T-helper 22 cell (primary cell): ENCODE measurements at places on chromosomes 6 and 20.

- no peak for DNase-seq
Observed at GRCh38 chr20:6562111-6562510, 205.4 kb upstream of the BMP2 start.

- DNase-seq, result no peak
Observed at GRCh38 chr6:166308033-166308768, at the start of gene PRR18. PRR18 (minus strand) TSS chr6:166308392; CDS start chr6:166308142, 250 bp downstream.

- DNase-seq, result no peak
Observed at GRCh38 chr6:28747631-28748157, 176.1 kb downstream of the TRIM27 start.

GRCh38 chr6:90811596-90812226 is 224.8 kb upstream of the MAP3K7 start:
- no peak for DNase-seq

GRCh38 chr20:63084563-63084927 is 77.8 kb upstream of the BHLHE23 start:
- no peak for DNase-seq

DNA sequence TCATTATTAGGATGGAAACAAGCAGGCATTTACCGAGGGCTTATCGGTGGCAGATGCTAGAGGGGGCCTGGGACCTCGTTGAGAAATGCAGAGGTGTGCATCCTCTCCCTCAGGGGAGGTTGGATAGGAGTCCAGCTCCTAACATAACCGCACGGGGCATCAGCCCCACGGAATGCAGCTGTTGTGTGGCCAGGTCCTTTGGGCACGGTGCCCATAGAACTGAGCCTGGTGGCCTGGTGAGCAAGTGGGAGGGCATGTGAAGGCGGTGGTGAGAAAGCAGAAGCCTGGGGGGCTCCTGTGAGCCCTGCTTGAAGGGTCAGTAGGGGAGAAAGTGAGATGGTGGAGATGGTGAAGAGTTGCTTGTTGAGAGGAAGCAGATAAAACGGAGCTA is 143.7 kb downstream of the CDH26 start:
- DNase-seq, result no peak

GRCh38 chr6:163729127-163729872 is 314.8 kb downstream of the QKI start:
- DNase-seq, result no peak

DNA sequence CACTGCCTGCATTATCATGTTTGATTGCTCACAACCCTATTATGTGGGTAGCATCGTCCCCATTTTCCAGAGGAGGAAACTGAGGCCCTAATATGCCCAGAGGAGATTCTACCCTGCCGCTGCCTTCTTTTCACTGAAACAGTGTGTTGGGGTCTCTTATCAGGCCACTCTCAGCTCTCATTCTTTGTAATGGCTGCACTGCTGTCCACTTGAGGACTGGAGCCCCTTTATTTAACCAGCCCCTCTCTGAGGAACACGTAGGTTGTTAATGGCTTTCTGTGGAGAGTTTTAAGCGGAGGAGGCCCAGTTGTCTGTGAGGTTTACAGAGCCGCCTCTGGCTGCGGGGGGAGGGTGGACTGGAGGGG is 32.5 kb downstream of the SRC start:
- DNase-seq, result no peak

GRCh38 chr6:167850782-167851181 is 24.1 kb downstream of the AFDN start:
- no peak for DNase-seq

DNA sequence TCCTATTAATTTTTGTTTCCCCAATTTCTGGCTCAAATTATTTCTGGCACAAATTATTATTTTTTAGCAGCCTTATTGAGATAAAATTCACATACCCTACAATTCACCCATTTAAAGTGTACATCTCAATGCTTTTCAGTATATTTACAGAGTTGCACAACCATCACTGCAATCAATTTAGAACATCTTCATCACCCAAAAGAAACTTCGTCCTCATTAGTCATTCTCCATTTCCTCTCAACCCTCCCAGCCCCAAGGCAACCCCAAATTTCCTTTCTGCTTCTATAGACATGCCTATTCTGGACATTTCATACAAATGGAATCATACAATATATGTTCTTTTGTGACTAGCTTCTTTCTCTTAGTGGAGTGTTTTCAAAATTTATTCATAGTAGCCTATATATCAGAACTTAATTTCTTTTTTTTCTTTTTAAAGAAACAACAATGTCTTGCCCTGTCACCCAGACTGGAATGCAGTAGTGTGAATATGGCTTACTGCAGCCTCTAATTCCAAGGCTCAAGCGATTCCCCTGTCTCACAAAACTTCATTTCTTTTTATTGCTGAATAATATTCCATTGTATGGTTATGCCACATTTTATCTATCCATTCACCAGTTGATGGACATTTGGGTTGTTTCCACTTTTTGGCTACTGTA is 84.5 kb downstream of the DNAH8 start:
- no peak for DNase-seq

DNA sequence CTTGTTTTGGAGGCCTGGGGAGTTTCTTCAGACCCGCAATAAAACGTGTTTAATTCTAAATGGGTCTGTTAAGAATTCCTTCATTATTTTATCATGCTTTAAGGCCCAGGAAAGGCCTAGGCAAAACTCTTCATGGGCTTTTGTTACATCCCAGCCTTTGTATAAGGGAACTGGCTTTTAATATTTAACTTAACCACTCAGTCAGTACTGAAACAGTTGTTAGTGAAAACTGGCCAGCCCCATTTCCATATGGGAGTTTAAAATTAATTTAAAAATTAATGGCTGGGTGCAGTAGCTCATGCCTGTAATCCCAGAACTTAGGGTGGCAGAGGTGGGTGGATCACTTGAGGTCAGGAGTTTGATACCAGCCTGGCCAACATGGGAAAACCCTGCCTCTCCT is 213.2 kb upstream of the FKBP1C start:
- DNase-seq, result no peak

DNA sequence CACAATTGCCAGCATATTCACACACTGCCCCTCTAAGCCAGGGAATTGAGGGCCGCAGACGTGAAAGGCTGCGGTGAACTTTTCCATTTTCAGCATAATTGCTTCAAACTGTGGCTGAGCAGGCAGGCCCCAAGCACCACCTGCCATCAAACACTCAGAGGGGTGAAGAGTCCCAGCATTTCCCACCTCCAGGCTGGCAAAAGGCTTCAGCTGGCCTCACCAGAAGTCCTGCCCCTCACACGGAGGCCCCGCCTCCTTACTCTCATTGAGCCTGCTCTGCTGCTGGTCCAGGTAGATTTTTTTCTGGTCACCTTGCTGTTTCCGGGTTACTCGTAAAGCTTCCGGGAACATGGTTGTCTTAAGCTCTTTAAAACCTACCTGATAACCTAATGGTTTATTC is 52.0 kb upstream of the PRELID3B start:
- DNase-seq, result no peak

GRCh38 chr6:40042232-40042631 is 108.0 kb upstream of the MOCS1 start:
- DNase-seq, result no peak

- DNase-seq, result no peak
Observed at GRCh38 chr6:21595285-21596144, 2.0 kb downstream of the SOX4 start.

GRCh38 chr6:24451581-24452388 is 37.6 kb downstream of the GPLD1 start:
- no peak for DNase-seq

GRCh38 chr6:23180504-23181293 is 611.3 kb downstream of the HDGFL1 start:
- no peak for DNase-seq

- DNase-seq, result no peak
Observed at GRCh38 chr20:3248993-3249347, 10.0 kb upstream of the SLC4A11 start.

- no peak for DNase-seq
Observed at GRCh38 chr20:33947709-33948295, 45.9 kb upstream of the RALY start.

DNA sequence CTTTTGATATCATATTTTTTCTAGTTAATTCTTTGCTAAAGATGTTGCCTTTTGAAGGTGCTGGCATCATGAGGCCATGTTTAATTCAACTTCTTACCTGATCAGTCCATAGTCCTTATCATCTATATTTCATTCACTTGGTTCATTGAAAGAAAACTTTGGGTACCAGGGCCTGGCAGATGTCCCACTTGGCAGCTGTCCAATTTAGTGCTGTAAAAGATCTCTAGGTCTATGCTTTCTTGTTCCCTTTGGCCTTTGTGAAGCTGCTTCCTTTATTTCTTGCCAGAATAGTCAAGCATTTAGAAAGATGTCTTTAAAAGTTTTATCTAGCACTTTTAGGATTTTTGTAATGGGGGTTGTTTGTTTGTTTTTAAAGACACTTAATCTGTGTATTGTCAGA is 61.7 kb upstream of the EYA4 start:
- no peak for DNase-seq

DNA sequence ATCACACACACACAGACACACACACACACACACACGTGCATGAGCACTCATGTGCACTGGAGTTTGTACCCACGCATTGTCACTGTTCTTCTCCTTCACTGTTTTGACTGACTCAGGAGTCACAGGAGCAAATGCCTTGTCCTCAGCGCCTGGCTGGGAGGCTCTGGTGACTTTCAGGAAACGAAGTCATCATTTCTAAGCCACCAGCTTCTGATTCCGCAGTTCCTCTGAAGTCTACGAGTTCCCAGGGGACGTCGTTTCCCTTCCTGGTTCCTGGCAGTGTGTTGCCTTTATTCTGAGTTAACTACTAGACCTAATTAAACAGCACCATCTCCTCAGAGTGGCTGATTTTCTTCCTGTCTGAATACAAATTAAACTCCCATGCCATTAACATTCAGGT is 82.2 kb upstream of the PMEPA1 start:
- no peak for DNase-seq

DNA sequence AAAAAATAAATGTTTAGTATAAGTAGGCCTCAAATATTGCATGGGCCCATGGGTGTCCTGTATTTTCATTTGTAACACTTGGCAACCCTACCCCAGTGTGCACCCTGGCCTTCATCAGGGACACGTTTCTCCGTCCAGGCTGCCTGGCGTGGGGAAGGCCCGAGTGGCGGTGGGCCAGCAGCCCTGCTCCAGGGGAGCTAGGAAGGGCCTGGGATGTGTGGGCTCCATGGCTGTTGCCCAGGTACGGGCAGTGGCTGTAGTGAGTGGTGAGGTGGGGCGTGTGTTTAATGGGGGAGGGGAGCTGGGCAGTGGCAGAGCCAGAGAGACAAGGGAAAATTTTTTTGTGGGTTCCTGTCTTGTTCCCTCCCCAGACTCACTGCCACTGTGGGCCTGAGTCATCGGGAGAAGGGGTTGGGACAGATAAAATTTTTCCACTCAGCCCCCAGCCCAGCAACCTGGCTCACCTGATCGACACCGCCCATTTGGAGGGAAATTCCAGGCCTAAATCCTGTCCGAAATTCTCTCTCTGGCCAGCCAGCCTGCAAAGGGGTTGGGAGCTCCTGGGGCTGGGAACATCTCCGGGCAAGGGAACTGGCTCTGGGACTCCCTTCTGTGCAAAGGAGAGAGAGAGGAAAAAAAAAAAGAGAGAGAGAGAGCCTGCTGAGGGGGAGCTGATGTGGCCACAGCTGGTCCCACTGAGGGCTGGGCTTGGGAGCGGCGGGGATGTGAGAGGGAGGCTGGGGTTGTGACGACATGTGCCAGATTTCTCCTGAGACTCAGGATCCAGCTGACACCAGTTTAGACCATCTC is 32.5 kb upstream of the VEGFA start:
- no peak for DNase-seq

- DNase-seq, result no peak
Observed at GRCh38 chr20:62392077-62392418, 5.1 kb downstream of the RPS21 start.

- no peak for DNase-seq
Observed at GRCh38 chr6:41371992-41372831, 36.8 kb downstream of the NCR2 start.

DNA sequence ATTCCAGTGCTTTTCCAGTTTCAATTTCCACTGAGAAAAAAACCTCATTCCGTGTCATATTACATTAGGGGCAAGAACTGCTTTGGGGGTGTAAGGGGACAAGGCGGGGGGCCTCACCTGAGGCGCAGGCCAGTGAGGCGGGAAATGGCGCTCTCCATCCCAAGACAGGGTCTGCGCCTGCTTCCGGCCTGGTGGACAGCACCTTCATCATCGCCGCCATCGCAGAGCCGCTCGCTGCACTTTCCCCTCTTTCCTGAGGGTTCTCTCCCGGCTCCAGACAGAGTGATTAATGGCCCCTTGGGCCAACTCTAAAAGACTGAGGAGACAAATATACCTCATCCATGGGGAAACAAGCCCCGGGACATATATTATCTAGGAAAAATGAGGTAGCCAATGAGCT is 270.0 kb upstream of the SOX4 start:
- no peak for DNase-seq

DNA sequence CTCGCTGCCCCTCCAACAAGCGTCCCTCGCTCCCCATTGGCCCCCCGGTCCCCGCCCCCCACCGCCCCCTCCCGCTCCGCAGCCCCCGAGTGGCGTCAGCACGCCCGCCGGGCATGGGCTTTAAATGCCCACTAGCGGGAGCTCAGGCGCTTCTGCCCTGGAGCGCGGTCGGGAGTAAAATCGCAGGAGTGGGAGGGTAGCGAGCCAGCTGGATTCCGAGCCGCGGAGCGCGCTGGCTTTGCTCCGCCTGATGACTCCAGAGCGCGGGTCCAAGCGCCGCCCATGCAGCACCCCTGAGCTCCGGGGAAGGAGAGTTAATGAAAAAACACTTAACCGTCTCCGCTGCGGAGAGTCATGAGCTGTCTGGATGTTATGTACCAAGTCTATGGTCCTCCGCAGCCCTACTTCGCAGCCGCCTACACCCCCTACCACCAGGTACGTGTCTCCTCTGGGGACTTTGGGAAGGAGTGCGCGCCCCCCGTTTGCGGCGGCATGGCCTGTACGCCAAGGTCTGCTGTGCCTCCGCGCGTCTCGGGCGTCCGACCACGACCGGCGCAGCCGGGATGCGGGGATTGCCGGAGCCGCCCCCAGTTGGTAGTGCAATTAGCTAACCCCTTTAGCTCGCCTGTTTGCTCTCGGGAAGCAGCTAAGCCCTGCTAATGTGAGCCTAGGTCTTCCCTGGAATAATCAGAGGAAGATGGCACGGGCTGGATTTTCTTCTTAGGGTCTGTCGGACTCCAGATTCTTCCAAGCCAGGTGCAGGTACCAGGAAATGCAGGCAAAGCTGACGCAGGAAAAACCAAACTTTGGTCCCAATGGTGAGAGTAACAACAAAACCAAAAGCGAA is at the start of gene VGLL2:
VGLL2 (plus strand) TSS at position 149 of the 847 bp plus-strand sequence; CDS start at position 355, 206 bp downstream.
- no peak for DNase-seq

GRCh38 chr6:83536034-83536646 is 23.8 kb downstream of the PRSS35 start:
- DNase-seq, result no peak

DNA sequence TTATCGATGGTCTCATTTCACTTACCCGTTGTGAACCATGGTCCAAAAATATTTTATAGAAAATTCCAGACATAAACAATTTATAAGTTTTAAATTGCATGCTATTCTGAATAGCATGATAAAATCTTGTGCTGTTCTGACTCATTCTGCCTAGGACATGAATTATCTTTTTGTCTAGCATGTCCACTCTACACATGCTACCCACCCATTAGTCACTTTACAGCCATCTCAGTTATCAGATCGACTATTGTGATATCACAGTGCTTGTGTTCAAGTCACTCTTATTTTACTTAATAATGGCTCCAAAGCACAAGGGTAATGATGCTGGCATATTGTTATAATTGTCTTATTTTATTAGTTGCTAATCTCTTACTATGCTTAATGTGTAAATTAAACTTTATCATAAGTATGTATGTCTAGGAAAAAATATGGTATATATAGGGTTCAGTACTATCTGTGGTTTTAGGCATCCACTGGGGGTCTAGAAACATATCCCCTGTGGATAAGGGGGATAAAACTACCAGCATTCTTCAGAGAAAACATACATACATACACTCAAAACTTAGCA is 252.0 kb upstream of the HTR1E start:
- no peak for DNase-seq

- no peak for DNase-seq
Observed at GRCh38 chr6:159079367-159079766, 34.6 kb upstream of the TAGAP start.
